ENCODE measurements at places on chromosomes 7 and 10.

- H3K4me3 ChIP-seq: no peak overlapping the region
- H3K4me1 ChIP-seq: peaks cover 2% of the 10 kb centered on the region
- H3K36me3 ChIP-seq: no peaks in the 10 kb centered on the region
Observed at GRCh38 chr7:154776350-154776749, 226.6 kb downstream of the PAXIP1 start.

DNA sequence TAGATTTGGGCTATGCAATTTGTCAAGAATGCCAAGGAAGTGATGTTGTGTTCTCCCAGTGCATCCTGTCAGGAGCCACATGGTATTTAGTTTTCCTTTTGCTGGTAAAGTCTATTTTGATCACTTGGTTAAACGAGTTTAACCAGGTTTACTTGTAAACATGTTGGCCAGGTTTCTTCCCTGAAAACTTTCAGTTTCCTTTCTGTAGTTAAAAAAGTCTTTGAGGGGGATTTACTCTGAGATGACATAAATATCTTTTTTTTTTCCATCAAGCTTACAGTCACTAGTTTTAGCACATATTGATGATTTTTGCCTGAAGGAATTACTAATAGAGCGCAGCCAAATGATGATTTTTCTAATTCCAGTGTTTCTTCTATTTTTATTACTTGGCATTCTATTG is 320.5 kb downstream of the PHF14 start:
- no peaks in the 10 kb centered on the region for H3K27me3 ChIP-seq
- DNase-seq: no peak
- no peak overlapping the region for H3K27ac ChIP-seq

DNA sequence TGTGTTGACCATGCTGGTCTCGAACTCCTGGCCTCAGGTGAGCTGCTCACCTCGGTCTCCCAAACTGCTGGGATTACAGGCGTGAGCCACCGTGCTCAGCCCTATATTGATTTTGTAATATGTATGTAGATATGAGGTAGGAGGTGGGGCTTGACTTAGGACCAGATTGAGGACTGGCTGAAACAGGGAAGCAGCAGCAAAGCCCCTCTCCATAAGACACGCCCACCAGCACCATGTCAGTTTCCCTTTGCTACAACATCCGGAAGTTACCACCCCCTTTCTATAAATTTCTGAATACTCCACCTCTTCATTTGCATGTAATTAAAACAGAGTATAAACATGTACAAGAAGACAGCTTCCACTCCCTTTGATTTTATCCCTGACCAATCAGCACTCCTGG is 47.9 kb upstream of the MYL10 start:
- no peaks in the 10 kb centered on the region for H3K36me3 ChIP-seq
- H3K27me3 ChIP-seq: no peaks in the 10 kb centered on the region
- DNase-seq: no peak

DNA sequence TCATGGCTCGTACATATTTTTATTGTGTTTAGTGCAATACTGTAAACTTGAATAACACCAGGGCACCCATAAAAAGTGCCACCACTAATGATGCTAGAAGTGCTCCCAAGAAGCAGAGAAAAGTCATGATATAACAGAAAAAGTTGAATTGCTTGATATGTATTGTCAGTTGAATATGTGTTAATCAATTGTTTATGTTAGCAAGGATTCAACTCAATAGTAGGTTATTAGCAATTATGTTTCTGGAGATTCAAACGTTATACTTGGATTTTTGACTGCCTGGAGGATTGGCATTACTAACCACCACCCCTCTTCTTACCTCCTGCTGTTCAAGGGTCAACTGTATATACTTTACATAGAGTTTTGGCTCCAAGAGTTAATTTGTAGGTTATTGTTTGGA is 168.3 kb downstream of the CPED1 start:
- no peaks in the 10 kb centered on the region for H3K36me3 ChIP-seq
- H3K4me3 ChIP-seq: no peak overlapping the region
- no peak for DNase-seq
- no peaks in the 10 kb centered on the region for H3K4me1 ChIP-seq
- H3K27ac ChIP-seq: no peak overlapping the region

- H3K27me3 ChIP-seq: peaks cover 4% of the 10 kb centered on the region
- H3K36me3 ChIP-seq: no peaks in the 10 kb centered on the region
- H3K4me1 ChIP-seq: no peaks in the 10 kb centered on the region
- H3K4me3 ChIP-seq: no peak overlapping the region
- DNase-seq: no peak
Observed at GRCh38 chr7:108662783-108663362, 93.2 kb downstream of the DNAJB9 start.

DNA sequence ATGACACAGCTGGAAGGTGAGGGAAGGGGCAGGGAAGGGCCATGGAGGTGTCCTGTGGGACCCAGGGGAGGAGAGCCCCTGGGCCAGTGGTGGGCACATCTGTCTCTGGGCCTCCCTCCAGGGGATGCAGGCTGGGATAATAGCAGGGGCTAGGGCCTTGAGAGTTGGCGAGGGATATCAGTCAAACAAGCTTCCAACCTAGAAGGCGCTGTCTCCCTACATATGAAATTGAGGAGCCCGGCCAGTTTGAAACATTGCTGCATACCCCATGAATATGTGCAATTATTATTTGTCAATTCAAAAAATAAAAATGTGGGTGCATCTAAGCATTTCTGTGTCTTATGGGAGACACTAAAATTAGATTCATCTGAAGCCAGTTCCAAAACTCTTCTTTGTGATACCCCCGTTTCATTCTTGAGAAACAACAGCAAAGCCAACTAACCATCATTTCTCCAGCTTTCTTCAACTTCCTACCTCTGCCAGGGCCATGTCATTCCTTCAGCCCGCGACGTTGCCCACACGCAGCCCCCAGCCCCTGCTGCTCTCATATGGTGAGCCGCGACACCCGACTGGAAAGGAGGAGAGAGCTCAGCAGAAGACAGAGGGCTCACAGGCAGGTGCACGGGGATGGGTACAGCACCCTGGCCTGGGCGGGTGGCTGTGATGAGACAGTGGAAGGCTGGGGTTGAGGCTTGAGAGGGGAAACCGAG is 418.7 kb downstream of the GLRX3 start:
- no peak overlapping the region for H3K27ac ChIP-seq
- H3K4me1 ChIP-seq: no peaks in the 10 kb centered on the region
- H3K36me3 ChIP-seq: no peaks in the 10 kb centered on the region
- H3K4me3 ChIP-seq: no peak overlapping the region
- DNase-seq: no peak
- peaks cover 7% of the 10 kb centered on the region for H3K27me3 ChIP-seq

DNA sequence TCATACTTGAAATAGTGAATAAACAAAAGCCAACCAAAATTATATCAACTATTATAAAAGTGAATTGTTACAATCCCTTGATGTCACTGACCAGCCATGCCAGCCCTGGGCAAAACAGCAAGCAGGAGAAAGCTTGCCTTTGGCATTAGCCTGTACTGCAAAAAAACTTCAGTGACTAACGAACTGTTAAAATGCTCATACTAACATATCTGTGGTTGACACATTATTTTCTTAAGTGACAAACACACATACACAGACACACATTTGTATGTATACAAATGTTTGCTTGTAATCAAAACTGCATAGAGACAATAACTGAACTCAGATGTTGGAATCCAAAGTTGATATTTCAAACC is 29.5 kb downstream of the CHCHD3 start:
- H3K27ac ChIP-seq: no peak overlapping the region
- H3K36me3 ChIP-seq: no peaks in the 10 kb centered on the region
- no peak for DNase-seq
- H3K4me3 ChIP-seq: no peak overlapping the region

DNA sequence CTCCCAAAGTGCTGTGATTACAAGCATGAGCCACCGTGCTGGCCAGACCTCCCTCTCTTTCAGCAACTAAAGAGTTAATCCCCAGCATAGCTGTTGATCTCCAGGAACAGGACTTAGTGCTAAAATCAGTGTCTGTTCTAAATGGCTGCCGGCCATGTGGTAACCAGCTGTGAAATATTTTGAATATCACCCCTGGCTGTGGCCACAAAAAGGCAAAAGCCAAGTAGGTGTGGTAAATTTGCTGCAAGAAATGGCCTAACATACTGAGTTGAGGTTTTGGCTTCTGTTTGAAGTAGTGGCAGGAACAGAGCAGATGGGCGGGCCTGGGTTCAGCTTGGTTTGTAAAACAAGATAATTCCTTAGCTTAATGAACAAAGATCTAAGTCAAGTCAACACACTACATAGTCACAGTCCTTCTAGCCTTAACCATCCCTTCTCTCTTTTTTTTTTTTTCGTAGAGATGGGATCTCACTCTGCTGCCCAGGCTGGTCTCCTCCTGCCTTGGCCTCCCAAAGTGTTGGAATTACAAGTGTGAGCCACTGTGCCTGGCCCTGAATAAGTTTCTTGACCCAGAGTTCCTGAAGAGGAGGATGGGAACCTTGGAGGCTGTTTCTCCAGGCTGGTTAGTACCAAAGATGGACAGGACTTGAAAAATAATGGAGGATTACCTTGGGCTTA is 22.7 kb upstream of the AGFG2 start:
- H3K4me1 ChIP-seq: peaks cover 43% of the 10 kb centered on the region
- peak overlapping the region; percentile 69 for H3K4me3 ChIP-seq
- H3K27me3 ChIP-seq: no peaks in the 10 kb centered on the region
- H3K27ac ChIP-seq: peak overlapping the region; percentile 89
- DNase-seq: peak; percentile 18

DNA sequence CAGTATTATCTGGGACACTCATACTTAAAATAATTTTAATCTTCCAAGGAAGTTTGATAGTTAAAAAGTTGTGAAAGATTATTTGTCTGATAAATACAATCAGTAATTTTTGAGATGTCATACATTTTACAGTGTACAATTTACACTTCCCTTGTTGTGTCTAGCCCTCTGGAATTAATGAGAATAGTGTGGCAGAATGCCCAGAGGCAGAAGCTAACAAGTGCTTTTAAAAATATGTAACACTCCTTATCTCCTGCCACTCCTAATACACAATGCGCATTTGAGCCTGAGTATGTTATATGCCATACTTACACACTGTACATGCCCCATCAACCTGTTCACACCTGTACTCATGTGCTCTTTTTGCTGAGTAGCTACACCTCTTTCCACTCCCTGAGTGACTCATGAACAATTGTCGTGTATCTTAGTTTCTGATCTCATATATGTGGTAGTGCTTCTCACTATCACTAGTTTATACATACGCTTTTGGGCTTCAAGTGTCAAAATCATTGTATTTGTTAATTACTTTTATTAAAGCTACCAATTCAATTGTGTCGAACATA is 106.9 kb upstream of the GNAI1 start:
- H3K4me1 ChIP-seq: no peaks in the 10 kb centered on the region
- no peak for DNase-seq
- H3K4me3 ChIP-seq: no peak overlapping the region
- H3K27ac ChIP-seq: no peak overlapping the region
- H3K36me3 ChIP-seq: peaks cover 7% of the 10 kb centered on the region

DNA sequence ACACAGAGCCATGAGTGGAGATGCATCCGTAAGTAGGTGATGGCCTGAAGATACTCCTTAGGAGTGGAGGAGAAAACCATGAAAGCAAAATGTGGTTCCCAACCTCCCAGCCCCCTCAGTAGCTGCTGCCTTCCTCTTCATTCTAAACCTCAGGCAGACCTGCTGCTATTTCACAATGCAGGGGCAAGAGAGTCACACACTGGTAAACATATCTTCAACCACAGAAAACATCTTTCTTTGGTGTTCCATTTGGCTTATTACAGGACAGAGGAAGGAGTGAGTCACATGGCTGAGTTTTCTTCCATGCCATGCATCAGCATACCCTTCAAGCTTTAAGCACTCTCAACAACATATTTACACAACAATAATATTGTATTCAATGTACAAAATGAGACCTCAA is 342.1 kb downstream of the BMPER start:
- H3K4me3 ChIP-seq: no peak overlapping the region
- no peak for DNase-seq
- no peak overlapping the region for H3K27ac ChIP-seq
- no peaks in the 10 kb centered on the region for H3K27me3 ChIP-seq
- no peaks in the 10 kb centered on the region for H3K36me3 ChIP-seq

GRCh38 chr10:8386781-8387180 is 332.3 kb downstream of the GATA3 start:
- no peaks in the 10 kb centered on the region for H3K36me3 ChIP-seq
- no peak overlapping the region for H3K4me3 ChIP-seq
- H3K4me1 ChIP-seq: peaks cover 3% of the 10 kb centered on the region
- no peak overlapping the region for H3K27ac ChIP-seq

GRCh38 chr10:2900530-2900929 is 166.8 kb upstream of the PFKP start:
- H3K4me1 ChIP-seq: no peaks in the 10 kb centered on the region
- H3K27me3 ChIP-seq: peaks cover 22% of the 10 kb centered on the region
- no peak overlapping the region for H3K4me3 ChIP-seq
- no peaks in the 10 kb centered on the region for H3K36me3 ChIP-seq
- H3K27ac ChIP-seq: no peak overlapping the region

DNA sequence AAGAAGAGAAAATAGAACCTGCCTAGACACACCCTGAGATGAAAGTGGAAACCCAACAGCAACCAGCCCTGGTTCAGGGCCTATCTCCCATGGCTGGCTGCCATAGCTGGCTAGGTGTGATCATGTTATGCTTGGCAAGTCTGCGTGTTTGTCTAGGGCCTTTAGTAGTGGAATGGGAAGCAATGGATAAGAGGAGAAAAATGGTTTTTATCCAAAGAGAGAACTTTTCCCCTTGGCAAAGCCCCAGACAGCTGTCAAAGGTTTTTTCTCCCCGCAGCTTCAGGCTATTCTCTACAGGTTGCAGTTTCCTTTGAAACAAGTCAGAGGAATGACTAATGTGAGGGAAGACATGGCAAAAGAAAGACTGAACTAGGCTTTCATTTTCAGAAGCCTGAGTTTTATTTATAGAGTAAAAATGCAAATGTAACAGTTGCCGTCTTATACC is 161.5 kb downstream of the SEMA3D start:
- peaks cover 4% of the 10 kb centered on the region for H3K27me3 ChIP-seq
- no peak overlapping the region for H3K4me3 ChIP-seq
- no peak overlapping the region for H3K27ac ChIP-seq
- H3K36me3 ChIP-seq: no peaks in the 10 kb centered on the region
- H3K4me1 ChIP-seq: no peaks in the 10 kb centered on the region
- DNase-seq: no peak

DNA sequence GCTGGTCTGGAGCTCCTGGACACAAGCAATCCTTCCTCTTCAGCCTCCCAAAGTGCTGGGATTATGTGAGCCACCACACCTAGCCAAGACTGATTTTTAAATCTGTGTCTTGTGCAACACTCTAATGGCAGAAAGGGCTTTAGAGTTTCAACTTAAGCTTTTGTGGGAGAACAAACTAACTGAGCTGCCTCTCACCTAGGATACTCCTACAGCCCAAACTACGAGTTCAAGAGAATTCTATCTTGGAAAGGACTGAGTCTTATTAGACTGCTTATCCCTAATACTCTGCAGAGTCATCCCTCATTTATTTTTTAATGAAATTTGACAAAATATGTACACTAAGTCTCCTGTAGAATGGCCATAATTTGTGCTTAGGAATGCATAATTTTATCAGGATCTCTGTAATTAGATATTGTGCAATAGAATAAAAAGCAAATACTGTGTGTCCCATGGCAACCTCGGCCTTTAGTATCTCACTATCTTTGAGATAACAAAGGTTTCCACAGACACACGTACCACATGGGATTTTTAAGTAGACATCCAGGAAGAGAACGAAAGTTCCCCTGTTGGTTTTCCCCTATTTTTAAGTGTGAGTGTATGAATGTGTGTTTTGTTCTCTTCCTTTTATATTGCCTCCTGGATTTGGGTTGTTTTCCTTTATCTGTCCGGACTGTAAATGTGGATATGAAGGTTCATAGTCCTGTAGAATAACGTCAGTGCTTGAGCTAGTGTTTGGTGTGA is 199.4 kb upstream of the TCF7L2 start:
- H3K27me3 ChIP-seq: no peaks in the 10 kb centered on the region
- no peak overlapping the region for H3K27ac ChIP-seq
- H3K4me3 ChIP-seq: no peak overlapping the region
- DNase-seq: no peak
- no peaks in the 10 kb centered on the region for H3K4me1 ChIP-seq

- no peaks in the 10 kb centered on the region for H3K36me3 ChIP-seq
- H3K4me1 ChIP-seq: no peaks in the 10 kb centered on the region
- no peak overlapping the region for H3K4me3 ChIP-seq
Observed at GRCh38 chr10:35675846-35676245, 33.8 kb upstream of the FZD8 start.
